ENCODE measurements at places on chromosomes 7 and 10.

- no peak for DNase-seq
Observed at GRCh38 chr10:131452926-131453720, 141.6 kb upstream of the TCERG1L start.

GRCh38 chr7:151009327-151010036 lies 14.8 kb downstream of the ATG9B start:
- DNase-seq: no peak

DNA sequence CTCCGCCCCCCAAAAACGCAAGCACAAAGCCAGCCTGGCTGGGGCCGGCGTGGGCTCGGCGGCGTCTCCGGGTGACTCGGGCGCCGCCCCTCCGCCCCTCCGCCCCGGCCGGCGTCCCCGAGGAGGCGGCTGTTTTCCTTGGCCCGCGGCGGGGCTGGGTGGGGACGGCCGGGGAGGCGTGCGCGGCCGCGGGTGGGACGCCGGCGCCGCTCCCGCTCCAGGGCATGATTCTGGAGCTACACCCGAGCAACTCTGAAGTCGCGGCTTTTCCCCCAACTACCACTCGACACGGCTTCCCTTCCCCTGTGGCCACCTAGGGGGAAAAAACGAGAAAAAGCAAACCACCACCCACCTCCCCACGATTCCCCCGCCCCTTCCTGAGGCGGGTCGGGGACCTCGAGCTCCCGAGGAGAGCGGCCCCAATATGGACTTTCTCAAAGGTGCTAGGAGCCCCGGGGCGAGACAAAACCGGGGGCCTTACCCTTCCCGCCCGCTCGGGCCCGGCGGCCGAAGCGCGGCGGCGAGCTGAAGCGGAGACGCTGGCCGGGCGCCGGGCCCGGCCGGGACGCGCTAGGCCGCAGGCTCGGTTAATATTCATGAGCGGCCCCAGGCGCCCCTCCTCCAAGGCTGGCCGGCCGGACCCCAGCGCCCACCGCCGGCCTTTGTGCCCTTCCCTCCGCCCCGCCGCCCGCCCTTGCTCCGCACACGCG lies 856 bp downstream of the ARHGAP21 start:
- no peak for DNase-seq

GRCh38 chr10:49082766-49083165 lies 32.6 kb downstream of the VSTM4 start:
- DNase-seq: no peak

DNA sequence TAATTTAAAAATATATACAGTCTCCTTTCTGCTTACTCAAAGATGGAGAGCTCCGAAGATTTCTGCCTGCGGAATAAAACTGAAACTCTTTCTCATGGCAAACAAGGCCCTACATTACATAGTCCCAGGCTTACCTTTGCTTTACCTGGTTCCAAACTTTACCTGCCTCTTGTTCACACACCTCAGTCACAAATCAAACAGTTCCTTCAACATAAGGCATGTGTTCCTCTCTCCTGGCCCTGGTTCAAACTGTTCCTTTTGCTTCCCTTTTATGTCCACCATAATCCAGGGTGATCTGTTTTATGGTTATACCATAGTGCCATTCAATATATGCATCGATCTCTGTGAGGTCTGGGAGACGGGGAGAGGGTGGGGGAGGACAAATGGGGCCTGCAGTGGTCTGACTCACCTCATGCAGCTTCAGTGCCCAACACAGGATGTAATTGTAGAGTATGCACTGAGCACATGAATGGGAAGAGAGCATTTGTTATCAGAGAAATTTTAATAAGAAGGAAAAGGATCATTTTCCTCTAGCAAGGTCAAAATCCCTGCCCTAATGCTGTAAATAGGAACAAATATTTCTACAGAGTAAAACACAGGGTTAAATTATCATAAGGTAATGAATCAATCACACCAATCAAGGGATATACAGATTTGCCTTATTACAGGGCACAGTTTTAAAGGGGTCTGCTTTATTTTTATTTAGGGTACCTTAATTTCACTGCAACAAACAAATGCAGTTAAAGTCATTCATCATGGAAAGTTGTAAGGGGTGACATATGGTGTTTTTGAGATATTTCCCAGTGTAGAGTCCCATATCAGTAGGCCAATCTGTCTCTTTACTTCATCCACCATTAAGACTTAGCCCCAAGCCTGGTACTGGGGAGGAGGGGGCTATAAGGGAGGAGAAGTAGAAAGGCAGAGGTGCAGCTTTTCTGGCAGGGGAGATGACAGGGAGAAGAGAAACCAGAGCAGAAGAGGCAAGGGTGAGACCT lies 88.8 kb upstream of the PDE1C start:
- no peak for DNase-seq

DNA sequence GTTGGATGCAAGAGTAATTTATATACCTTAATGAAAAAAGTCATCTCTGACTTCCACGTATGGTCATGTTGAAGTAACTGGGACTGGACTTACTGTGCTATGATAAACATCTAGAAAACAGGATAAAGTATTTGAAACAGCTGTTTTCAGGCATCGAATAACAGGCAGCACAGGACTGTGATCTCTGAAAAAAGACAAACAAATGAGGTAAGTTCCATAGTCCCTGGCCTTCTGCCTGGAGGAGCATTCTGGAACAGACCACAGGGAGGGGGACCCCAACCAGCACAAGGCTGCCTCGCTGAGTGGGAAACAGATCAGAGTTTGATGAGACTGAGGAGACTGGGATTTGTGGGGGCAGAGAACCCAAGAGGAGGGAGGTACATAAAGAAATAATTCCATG lies 89.1 kb upstream of the HABP2 start:
- peak; percentile 26 for DNase-seq

DNA sequence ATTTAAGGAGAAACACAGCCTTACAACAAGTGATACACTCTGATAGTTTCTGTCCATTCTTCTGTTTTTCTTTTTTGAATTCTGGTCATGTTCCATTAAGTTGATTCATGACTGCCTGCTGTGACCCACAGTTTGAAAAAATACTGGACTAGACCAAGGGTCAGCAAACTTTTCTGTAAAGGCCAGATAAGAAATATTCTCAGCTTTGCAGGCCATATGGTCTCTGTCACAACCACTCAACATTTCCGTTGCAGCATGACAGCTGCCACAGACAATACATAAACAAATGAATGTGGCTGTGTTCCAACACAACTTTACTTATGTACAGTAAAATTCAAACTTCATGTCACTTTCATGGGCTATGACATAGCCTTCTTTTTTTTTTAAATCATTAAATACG lies 156.7 kb downstream of the PLXNA4 start:
- no peak for DNase-seq

- DNase-seq: no peak
Observed at GRCh38 chr7:139232377-139232717, 1.3 kb downstream of the UBN2 start.

DNA sequence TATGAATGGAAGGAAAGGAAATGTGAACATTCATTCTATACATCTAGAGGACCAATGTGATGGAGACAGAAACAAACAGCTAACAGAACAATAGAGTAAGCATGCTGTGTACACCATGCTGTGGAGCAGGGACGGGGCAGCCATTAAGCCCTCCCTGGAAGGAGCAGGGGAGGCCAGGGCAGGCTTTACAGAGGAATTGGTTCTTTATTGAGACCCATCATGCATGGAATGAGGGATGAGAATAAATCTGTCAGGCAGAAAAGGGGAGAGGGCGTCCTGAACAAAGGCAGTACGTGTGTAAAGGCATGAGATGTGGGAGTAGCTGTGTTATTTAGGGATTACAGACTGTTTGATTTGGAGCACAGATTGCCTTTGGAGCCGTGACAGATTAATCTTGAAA lies 35.2 kb downstream of the STK17A start:
- DNase-seq: no peak

DNA sequence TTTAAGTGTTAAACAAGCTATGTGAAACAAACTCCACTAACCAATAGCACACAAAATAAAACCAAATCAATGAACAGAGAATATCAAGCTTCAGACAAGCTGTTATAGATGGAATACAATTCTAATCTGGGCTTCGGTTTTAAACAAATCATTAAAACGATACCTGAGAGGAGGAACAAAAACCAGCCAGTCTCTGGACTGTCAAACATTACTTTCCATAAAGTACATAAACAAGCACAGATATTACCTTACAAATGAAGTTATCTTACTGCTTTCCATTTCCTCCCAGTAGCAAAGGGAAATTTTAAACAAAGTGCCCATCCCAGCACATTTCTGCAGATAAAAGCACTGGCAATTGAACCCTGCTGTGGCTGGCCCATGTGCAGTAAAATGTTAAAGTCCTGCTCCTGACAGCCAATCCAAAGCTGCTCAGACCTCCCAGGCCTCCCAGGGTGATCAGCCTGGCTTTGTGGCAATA lies 128.0 kb downstream of the NRCAM start:
- no peak for DNase-seq

- DNase-seq: no peak
Observed at GRCh38 chr7:157866336-157866924, 529.6 kb downstream of the DNAJB6 start.

DNA sequence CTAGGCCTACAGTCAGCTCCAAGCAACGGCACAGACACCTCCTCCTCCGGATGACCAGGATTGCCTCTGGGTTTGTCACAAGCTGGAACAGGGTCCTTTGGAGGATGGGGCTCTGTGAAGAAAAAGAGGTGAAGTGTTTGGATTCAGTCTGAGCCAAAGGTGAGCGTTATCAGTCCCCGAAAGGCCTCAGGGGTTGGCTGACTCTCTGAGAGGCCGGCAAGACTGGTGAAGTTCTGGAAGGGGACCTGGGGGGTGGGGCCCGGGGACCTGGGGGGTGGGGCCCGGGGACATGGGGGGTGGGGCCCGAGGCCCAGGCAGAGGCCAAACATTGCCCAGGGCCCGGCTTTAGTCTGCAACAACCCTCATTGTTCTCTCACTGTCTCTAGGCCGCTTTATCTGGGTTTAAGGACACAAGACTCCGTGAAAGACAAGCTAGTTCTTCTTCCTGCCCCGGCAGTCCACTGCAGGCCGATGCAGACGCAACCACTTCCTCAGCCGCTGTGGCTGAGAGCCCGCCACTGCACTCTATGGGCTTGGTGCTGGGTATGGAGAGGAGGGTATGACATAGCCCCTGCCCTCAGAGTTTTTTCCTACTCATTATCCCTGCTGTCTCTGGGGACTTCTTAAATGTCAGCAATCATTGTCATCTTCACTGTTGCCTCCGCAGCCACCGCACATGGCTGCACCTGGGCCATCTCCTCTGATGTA lies 27.4 kb upstream of the PSAP start:
- DNase-seq: no peak

DNA sequence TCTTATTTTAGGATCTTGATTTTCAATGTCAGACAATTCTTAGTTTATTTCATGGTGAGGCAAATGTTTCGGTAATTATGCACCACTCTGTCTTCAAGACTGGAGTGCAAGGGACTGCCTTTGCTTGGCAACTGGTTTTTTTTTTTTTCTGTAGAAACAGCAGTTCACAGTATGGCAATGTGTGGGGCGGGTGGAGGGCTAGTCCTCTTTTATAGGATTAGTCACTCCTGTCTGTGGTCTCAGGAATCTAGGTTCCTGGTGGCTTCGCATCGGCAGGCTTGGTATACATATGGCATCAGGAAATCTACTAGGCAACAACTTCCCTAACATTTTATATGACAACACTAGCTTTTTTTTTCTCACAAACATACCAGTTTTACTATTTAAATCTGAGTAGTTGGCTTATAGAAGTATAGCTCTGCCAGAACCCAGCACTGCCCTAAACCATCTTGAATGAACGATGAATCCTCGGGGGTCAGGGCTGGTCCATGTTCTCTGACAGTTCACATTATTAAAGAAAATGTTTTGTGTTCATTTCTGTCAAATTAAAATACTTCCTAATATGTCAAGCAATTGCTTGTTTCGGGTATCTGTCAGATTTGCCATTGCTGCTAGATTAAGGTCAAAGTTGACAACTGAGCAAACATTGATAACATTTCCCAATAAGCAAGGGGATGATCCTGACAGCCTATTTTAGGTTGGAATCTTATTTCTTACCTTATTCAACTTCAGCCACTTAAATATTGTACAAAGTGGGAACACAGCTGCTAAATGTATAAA lies 289.7 kb upstream of the VSTM2A start:
- no peak for DNase-seq

DNA sequence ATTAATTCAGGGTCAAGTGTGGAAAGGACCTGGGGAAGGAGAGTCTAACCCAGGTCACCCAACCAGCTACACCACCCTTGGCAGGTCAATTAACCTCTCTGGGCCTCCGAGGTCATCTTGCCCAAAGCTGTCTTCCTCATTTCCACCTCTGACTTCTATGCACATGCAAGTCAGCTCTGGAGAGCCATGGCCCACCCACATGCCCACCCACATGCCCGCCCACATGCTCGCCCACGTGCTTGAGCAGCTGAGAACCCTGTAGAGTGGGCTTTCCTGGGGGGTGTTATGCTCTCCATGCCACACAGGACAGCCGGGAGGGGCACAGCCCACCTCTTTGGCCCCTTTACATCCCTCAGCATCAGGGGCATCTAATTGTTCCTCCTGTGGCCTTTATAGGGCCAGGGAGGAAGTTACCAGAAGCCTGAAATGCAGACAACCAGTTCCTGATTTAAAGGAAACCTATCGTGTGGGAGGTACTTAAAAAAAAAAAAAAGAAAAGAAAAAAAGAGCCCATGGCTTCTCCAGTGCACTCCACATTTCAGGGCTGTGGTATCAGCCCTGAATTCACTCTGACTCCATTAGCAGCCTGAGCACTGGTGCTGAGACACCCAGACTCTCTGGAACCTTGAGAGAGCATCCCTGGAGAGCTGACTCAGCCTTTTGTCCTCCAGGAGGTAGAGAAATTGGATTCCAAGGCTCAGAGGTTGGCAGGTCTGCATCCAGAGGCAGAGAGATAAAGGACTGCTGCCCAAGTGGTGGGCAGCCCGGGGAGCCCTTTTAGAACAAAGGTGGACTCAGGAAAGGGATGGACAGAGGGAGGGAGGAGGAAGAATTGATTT lies 176.2 kb upstream of the ZMIZ1 start:
- no peak for DNase-seq

GRCh38 chr10:33325929-33326328 lies 8.5 kb downstream of the NRP1 start:
- no peak for DNase-seq

DNA sequence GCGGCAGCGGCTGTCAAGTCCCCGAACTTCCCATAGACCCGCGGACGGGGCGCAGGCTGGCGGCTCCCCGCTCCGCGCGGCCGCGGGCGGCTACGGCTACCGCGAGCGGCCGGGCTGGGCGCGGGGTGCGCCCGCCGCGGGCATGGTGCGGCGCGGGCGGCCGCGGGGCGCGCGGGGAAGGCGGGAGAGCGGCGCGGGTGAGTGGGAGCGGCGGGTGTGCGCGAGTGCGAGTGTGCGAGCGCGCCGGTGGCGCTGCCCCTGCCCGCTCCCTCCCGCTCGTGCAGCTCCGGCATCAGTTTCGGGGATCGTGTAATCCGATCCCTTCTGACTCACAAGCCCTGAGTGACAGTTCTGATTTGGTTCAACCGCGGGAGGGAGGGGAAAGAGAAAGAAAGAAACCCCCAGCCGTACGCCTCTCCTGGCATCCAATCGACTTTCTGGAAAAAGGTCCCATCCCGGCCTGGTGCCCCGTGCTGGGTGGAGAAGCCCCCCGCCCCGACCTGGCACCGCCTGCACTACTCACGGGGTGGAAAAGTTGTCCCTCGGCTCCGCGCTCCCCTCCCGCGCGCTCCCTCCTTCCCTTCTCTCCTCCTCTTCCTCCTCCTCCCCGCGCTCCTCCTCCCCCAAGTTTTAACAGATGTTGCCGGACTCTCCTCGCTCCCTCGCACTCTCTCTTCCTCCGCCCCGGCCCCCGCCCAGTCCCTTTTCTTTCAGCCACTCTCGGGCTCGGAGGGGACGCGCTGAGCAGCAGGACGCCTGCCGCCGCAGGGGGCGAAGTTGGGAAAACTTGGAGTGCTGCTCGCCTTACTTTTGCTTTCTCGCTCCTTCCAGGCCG lies at the start of gene GLI3:
Gene GLI3 (minus strand): TSS at position 234 of the 835 bp plus-strand sequence. CDS start 13,956 bp downstream, outside the sequence.
- DNase-seq: no peak

GRCh38 chr10:3875842-3876235 lies 90.8 kb upstream of the KLF6 start:
- no peak for DNase-seq
